ENCODE measurements at places on chromosomes 7 and 10. TPM values are rescaled to one million over a fixed set of nuclear protein-coding genes. Genes with fewer than 3 reads are reported as not detected.

Gene ARMH3
- 24.4 TPM for total RNA-seq

Gene NAT16
- 1.7 TPM for total RNA-seq

Gene SSC4D
- 1.1 TPM for total RNA-seq

Gene CCL24
- not detected for total RNA-seq

Gene TMEM213
- total RNA-seq: not detected

Gene STEAP2
- total RNA-seq: 1.6 TPM

Gene MYPN
- not detected for total RNA-seq

Gene LRRC18
- total RNA-seq: not detected

Gene CNPY1
- 2.4 TPM for total RNA-seq

Gene LRMDA
- total RNA-seq: 0.98 TPM
